ENCODE measurements at places on chromosomes 2 and 18.

- H3K27me3 ChIP-seq = no peaks in the 10 kb centered on the region
- DNase-seq = no peak
- H3K27ac ChIP-seq = no peak overlapping the region
- peaks cover 13% of the 10 kb centered on the region for H3K4me1 ChIP-seq
Measured at GRCh38 chr2:227860221-227860641, 11.2 kb upstream of the DAW1 start.

DNA sequence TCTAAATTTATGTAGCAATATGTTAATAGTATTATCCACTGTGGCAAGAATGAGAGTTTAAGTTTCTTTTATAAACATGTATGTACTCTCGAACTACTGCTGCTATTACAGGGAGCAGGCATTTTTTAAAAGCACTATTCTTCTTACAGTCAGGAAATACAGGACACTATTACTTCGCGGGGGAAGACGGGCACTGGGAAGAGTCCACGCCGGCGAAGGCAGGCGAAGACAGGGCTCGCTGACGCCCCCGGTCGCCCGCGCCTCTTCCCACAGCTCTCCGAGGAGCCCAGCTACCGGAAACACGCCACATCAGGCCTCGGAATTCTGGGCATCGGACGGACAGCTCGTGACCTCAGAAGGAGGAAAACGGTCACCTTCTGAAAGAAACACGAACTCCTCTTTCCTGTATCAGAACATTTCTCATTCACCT, 90.2 kb downstream of the FAM161A start:
- H3K27me3 ChIP-seq = peaks cover 8% of the 10 kb centered on the region
- peak overlapping the region; percentile 97 for H3K27ac ChIP-seq
- peak overlapping the region; percentile 94 for H3K4me3 ChIP-seq
- H3K36me3 ChIP-seq = peaks cover 3% of the 10 kb centered on the region

GRCh38 chr2:97348265-97348664, 235.3 kb downstream of the ANKRD36 start:
- DNase-seq = no peak
- H3K27ac ChIP-seq = no peak overlapping the region
- H3K4me1 ChIP-seq = no peaks in the 10 kb centered on the region
- H3K4me3 ChIP-seq = no peak overlapping the region
- no peaks in the 10 kb centered on the region for H3K27me3 ChIP-seq

DNA sequence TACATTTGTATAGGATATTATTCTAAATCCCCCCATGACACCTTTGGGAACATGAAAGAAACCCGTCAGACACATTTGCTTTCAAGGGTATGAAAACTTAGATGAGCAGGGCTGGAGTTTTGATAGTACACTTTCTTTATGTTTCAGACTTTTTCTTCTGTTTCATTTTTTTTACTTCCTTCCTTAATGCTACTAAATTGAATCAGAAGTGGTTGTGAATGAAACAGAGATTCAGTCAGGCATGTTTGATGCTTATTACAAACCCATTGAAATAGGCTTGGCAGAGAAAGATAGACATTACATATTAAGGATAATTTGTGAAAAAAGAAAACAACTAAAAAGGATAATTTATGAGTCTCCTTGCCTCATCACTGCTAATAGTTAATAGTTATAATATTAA, 26.8 kb downstream of the SLC30A6 start:
- H3K4me3 ChIP-seq = no peak overlapping the region
- no peaks in the 10 kb centered on the region for H3K4me1 ChIP-seq
- no peak for DNase-seq
- H3K27me3 ChIP-seq = peaks cover 3% of the 10 kb centered on the region
- no peak overlapping the region for H3K27ac ChIP-seq

DNA sequence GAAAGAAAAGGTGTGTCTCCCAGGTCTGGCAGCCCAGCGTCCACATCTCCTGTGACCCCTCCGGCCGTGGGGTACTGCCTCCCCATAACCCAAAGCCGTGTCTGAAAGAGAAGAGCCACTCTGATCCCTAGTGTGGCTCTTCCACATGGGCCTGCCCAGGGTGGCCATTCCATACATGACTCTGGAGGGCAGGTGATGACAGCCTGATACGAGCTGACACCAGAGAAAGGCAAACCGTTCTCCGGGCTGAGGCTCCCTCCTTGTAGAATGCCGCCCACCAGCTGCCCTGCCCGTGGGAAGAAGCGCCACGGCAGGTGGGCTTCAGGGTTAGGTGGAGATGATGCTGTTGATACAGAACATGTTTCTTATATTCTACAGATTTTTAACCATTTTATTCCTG, 451.6 kb upstream of the SALL3 start:
- peaks cover 3% of the 10 kb centered on the region for H3K27me3 ChIP-seq
- DNase-seq = no peak
- no peak overlapping the region for H3K4me3 ChIP-seq

DNA sequence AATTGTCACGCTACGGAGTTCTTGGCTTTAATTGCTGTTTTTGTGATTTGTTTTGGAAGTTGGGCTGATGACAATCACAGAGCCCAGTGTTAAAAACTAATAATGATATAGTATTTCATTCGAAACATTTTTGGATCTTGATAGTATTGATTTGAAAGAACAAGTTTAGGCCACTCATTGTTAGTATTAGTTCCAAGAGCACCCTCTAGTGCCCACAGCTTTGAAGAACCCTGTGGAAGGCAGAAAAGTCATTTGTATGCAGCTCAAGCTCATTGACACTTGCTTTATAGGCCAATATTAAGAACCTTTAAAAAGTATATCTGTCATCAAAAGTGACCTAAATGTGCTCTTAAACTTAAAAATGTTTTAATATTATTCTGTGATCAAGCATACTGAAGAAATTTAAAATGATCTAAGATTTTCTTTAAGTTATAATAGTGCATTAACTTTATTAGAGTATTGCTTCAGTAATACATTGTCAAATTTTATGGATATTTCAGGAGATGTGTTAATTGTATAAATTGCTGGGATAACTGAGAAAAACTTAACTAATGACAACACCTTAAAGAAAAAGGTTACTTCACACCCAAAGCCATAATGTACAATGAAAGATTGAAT, 191.0 kb downstream of the GRB14 start:
- DNase-seq = peak; percentile 34
- H3K27me3 ChIP-seq = no peaks in the 10 kb centered on the region
- H3K4me3 ChIP-seq = no peak overlapping the region

GRCh38 chr2:7262727-7263126, 345.5 kb downstream of the RNF144A start:
- H3K27me3 ChIP-seq = peaks cover 5% of the 10 kb centered on the region
- peaks cover 4% of the 10 kb centered on the region for H3K36me3 ChIP-seq
- H3K27ac ChIP-seq = no peak overlapping the region
- H3K4me3 ChIP-seq = no peak overlapping the region

All from endothelial cell (in vitro differentiated cells).